ENCODE measurements at places on chromosomes 1 and 21.

- DNase-seq = no peak
Observed at GRCh38 chr1:182709855-182710254, 25.5 kb upstream of the RGS8 start.

GRCh38 chr21:19621837-19622496, 1218.4 kb upstream of the TMPRSS15 start:
- no peak for DNase-seq

DNA sequence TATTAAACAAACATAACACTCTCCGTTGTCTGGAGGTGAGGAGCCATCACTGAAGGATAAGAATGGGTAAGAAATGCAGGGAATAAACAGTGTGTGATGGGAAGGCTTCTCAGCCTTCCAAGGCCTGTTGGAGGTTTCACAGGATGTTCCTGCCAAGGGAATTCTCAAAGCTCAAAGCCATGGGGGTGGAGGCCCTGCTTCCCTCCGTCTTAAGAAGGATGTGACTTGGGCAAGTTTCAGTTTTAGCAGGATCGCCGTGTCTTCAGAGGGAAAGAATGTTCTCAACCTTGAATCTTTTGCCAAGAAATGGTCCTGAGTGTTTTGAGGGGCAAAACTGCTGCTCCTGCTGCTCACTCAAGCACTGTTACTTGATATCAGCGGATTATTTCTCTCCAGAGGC, 41.7 kb upstream of the IL20 start:
- no peak for DNase-seq

GRCh38 chr1:204025917-204026707, 46.8 kb upstream of the SOX13 start:
- DNase-seq = no peak

GRCh38 chr1:159473335-159473734, 33.8 kb downstream of the OR10J1 start:
- no peak for DNase-seq

- DNase-seq = no peak
Observed at GRCh38 chr1:119227456-119227855, 87.0 kb upstream of the WARS2 start.

DNA sequence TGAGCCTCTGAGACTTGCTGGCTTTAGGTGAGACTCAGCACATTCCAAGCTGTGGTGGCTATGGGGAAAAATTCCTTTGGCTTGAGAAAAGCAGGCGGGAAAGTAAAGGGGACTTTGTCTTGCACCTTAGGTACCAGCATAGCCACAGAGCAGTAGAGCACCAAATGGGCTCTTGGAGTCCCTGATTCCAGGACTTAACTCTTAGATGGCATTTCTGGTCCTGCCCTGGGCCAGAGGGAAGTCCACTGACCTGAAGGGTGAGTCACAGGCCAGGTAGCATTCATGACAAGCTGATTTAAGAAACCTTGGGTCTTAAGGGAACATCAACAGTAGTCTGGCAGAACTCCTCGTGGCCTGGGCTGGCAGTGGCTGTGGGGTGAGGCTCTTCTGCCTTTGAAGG, 344.7 kb downstream of the DUSP10 start:
- DNase-seq = no peak
